ENCODE measurements at places on chromosomes 11 and 22. TPM values are rescaled to one million over a fixed set of nuclear protein-coding genes. Genes with fewer than 3 reads are reported as not detected.

The TMPRSS13 gene
- 1.7 TPM for total RNA-seq

The TTLL12 gene
- total RNA-seq: 41.1 TPM

The CDHR5 gene
- total RNA-seq: not detected

The CDC42BPG gene
- 0.42 TPM for total RNA-seq

The FIBIN gene
- total RNA-seq: not detected

The SCGB1C1 gene
- not detected for total RNA-seq

The CHCHD10 gene
- 44.5 TPM for total RNA-seq

The MS4A7 gene
- not detected for total RNA-seq

The MLC1 gene
- 0.39 TPM for total RNA-seq

The HEPACAM gene
- not detected for total RNA-seq

The OR4D5 gene
- not detected for total RNA-seq

The TREH gene
- total RNA-seq: not detected

The RFPL1 gene
- total RNA-seq: 0.15 TPM

The FZD4 gene
- 0.05 TPM for total RNA-seq

The CCDC87 gene
- 0.15 TPM for total RNA-seq

The NOX4 gene
- total RNA-seq: not detected

The C11orf87 gene
- not detected for total RNA-seq

The DEFB131B gene
- not detected for total RNA-seq

The TRIM44 gene
- 34.7 TPM for total RNA-seq

The SAC3D1 gene
- 17.0 TPM for total RNA-seq

The TSGA10IP gene
- total RNA-seq: not detected

The NTM gene
- total RNA-seq: not detected

The HIPK3 gene
- total RNA-seq: 39.1 TPM

The TMEM151A gene
- total RNA-seq: not detected

The CCDC15 gene
- 4.2 TPM for total RNA-seq

The PTPRCAP gene
- 428 TPM for total RNA-seq

The OR10A2 gene
- total RNA-seq: not detected

The TRPM5 gene
- not detected for total RNA-seq

The MS4A6E gene
- total RNA-seq: not detected

The APOA5 gene
- not detected for total RNA-seq

The CFAP300 gene
- total RNA-seq: not detected

The NXPE2 gene
- total RNA-seq: not detected

The SUSD2 gene
- 1.6 TPM for total RNA-seq

The MYBPC3 gene
- total RNA-seq: not detected

The SELENOH gene
- total RNA-seq: 175 TPM

The MISFA gene
- 5.3 TPM for total RNA-seq

The CD6 gene
- 327 TPM for total RNA-seq

The TMEM132A gene
- 0.59 TPM for total RNA-seq

The UPK3A gene
- total RNA-seq: not detected

The BUD13 gene
- 27.9 TPM for total RNA-seq

The MPZL2 gene
- 4.8 TPM for total RNA-seq

The EXPH5 gene
- total RNA-seq: 1.7 TPM

The TMPRSS4 gene
- total RNA-seq: not detected

The CHST1 gene
- total RNA-seq: not detected

The ARHGEF17 gene
- total RNA-seq: not detected

The MUC6 gene
- not detected for total RNA-seq

Measured in T-helper 1 cell treated with Interleukin-12 subunit alpha and Interleukin-12 subunit beta and Interleukin-4 antibody, amounts not matched to agents 30 ng/mL and 1 ng/mL, for 36 hours (primary cell).